ENCODE measurements at places on chromosomes 5 and 9.

- no peak for DNase-seq
Observed at GRCh38 chr5:179382486-179382885, 37.2 kb upstream of the ADAMTS2 start.

GRCh38 chr9:70534471-70534870 is 120.0 kb upstream of the KLF9 start:
- DNase-seq: no peak

DNA sequence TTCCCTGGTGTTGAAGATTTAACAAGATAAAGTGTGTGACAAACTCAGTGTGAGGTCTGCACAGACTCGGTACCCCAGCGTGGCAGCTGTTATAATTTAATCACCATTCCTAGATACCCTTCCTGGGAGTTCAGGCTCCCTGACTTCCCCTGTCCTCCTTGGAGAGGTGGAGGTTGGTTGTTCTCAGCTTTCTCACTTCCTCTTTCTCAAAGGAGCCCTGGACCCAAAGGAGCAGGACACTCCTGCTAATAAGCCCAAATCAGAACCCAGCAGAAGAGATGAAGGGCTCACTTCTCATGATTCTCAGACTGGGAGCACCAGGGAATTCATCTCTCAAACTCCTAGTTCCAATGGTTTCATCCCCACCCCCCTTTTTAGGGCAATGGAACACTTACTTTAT is 58.2 kb downstream of the GTF3C4 start:
- no peak for DNase-seq

GRCh38 chr9:114804505-114804904 is 1.3 kb downstream of the TNFSF15 start:
- DNase-seq: no peak

DNA sequence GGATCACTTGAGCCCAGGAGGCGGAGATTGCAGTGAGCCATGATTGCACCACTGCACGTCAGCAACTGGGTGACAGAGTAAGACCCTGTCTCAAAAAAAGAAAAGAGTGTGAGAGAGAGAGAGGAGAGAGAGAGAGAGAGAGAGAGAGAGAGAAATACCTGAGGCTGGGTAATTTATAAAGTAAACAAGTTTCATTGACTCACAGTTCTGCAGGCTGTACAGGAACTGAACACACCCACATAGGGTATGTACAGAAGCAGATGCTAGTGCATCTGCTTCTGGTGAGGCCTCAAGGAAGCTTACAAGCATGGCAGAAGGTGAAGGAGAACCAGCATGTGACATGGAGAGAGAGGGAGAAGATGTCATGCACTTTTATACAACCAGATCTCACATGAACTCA is 46.4 kb upstream of the CHD1 start:
- no peak for DNase-seq

GRCh38 chr5:83844449-83845068 is 123.9 kb upstream of the HAPLN1 start:
- no peak for DNase-seq

DNA sequence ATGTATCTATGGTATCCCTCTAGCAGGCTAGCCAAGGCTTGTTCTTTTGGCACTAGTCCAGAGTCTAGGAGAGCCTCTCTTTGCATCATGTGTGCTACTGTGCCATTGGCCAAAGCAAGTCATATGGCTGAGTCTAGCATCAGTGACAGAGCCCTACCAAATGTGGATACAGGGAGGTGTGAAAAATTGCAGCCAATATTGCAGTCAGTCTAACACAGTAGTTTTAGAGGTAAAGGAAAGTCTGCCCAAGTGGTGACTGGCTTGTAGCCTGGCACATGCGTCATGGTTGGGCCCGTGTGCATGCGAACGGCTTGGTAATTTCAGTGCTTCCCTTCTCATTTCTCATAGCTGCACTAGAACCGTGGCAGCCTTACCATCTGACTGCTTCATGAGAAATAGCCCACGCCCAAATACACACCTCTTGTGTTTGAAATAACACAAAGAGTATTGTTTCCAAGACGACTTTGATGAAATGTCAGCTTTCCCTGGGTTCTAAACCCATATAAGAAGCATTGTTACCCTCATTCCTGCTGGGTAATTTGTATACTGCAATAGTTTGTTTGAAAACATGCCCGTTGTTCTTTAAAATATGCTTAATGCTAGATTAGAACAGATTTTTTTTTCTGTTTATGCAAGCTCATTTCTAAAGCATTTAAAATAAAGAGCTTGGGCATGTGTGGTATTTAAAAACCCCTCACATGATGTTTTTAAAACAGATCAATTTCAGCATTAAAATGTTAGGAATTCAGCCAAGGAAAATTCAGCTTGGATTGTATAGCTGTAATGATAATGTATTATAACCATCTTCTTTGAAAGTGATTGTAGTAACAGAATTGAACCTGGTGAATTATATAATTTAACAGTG is 113.2 kb downstream of the TLE4 start:
- DNase-seq: no peak

- no peak for DNase-seq
Observed at GRCh38 chr9:131633491-131634031, 88.2 kb downstream of the PRRT1B start.

DNA sequence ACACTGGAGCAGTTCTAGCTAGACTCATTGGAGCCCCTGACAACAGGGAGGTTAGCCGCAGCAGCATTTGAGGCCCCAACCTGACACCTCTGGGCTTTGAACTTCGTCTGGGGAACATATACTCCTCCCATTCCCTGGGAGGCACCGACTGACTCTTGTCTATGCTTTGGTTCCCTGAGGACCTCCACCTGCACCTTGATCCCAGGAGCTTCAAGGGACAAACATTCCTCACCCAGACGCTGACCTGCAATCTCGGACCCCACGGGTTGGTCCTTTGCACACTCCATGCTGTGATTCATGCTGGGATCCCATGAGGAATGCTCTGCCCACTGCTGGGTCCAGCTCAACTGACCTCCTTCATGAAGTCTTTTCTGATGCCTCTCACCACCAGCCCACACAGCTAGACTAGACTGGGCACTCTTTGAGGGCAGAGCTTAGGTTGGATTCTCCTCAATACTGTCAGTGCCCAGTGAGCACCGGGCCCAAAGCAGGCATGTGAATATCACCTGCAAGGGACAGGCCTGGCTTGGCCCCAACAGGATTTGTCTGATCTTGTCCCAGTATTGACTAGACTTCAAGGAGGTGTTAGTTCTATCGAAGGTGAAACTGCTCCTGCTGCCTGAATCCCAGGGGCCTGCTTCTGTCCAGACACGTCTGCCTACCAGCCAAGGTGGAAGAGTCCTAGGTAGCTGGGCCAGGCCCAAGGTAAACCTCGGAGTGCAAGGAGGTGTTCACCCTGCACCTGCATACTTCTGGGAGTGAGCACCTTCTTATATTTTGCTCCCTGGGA is 51.8 kb upstream of the ZBTB43 start:
- DNase-seq: no peak

DNA sequence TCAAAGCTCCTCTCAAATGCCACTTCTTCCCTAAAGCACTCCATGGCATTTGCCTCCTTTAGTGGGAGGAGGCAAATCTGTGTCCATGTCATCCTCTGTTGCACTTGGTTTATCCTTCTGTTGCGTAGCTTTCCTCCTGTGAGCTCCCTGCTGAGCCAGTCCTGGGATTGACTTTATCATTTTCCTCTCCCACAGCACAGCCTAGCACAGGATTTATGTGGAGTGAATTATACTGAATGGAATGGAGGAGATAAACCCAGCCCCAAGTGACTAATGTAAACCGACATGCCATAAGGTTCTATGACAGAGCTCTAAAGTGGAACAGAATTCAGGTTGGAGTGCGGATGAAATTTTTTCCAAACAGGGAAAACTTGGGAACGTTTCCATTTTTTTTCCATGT is 26.4 kb upstream of the TOMM5 start:
- DNase-seq: no peak

- no peak for DNase-seq
Observed at GRCh38 chr5:180532268-180532667, 38.1 kb downstream of the CNOT6 start.

- DNase-seq: no peak
Observed at GRCh38 chr9:110426052-110426709, 88.5 kb upstream of the TXNDC8 start.

- no peak for DNase-seq
Observed at GRCh38 chr9:69122549-69123141, 51.4 kb upstream of the TJP2 start.

DNA sequence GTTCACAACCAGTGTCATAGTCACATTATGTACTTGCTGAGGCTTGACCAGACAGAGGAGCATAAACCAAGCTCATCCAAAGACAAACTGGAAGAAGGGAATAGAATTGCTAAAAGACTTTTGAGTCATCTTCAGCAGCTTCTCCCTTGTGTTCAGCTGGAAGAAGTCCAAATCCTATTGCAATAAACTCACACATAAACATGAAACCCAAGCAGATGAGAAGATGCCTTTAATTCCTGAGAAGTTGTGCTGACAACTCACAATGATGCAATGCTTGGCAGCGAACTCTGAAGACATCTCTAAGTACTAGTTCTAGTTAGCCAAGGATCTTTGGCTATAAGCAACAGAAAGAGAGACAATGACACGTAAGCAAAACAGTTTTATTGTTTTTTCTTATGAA is 642.1 kb downstream of the KCTD16 start:
- DNase-seq: no peak

DNA sequence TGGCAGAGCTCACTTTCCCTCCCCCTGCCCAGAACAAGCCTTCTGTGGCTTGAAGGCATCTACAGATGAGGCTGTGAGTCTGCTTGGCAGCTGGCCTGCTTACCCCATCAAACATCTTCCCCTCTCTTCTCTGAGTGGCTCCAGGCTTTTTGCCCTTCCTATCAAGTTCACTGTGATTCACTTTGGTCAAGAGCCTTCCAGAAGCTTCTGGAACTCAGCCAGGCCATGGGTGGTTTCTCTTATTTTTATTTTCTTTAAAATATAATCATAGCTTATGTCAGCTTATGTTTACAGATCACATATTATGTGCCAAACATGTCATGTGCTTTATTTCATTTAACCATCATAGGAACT is 267.0 kb downstream of the SEC61B start:
- DNase-seq: no peak

GRCh38 chr9:97842960-97843359 is 10.1 kb upstream of the FOXE1 start:
- no peak for DNase-seq

- no peak for DNase-seq
Observed at GRCh38 chr9:6439051-6439703, 26.2 kb downstream of the UHRF2 start.

- DNase-seq: no peak
Observed at GRCh38 chr5:131857388-131857787, 60.6 kb upstream of the FNIP1 start.

DNA sequence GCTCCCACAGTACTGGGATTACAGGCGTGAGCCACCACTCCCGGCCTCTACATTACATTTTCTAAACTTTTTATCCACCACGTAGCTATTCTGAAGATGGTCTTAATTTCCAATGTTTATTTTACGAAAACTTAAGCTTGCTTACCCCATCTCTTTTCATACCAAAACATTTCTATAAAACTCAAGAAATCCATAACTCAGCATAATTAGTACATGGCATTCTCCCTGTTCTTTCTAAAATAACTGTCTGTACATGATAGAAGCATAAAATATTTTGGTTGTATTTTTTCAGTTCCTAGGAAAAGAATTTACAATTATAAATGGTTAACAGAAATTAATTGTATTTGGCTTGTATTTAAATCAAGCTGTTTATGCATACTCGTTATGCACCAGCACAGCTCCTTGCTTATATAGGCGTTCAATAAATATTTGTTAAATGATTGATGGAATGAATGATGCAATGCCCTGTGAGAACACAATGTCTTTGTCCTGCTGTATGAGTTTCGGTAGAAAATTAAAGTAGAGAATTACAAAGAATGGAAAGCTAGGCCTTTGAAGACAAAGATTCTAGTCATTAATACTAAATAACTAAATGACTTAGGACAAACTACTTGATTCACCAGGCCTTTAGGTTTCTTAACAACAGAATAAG is 384.2 kb downstream of the EFNA5 start:
- DNase-seq: no peak

GRCh38 chr9:14260101-14260500 is 53.8 kb downstream of the NFIB start:
- DNase-seq: no peak

- DNase-seq: no peak
Observed at GRCh38 chr5:173201636-173202265, 33.3 kb downstream of the NKX2-5 start.

- no peak for DNase-seq
Observed at GRCh38 chr9:117088786-117089185, 326.1 kb downstream of the ASTN2 start.

DNA sequence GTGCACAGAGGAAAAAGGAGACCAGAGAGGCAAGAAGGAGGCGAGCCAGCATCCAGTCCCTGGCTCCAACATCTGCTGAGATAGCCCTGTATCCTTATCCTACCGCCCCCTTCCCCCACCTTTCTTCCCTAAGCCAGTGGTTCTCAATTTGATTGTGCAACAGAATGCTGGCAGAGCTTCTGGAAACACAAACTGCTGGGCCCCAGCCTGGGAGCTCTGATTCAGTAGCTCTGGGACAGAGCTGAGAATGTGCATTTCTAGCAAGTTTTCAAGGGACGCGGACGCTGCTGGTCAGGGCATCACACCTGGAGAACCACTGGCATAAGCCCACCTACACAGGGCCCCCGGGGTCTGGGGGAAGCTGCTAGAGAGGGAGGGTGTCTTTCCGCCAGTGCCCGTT is 21.1 kb downstream of the AK8 start:
- DNase-seq: no peak

DNA sequence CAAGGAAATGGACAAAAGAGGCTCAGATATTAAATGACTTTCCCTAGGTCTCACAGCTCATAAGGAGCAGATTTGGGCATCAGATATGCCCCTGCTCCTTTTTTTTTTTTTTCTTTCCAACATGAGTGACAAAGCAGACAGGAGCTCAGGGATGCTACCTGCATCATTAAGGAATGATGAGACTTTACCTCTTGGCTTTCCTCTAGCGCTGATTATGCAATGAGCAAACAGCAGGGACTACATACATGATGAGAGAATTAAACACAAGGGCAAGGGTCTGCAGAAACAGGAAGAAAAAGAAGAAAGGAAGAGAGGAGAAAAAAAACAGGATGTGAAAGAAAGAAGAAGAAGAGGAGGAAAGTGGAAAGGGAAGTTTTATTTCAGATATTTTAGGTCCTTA is 179.9 kb downstream of the PPP2R2B start:
- no peak for DNase-seq

DNA sequence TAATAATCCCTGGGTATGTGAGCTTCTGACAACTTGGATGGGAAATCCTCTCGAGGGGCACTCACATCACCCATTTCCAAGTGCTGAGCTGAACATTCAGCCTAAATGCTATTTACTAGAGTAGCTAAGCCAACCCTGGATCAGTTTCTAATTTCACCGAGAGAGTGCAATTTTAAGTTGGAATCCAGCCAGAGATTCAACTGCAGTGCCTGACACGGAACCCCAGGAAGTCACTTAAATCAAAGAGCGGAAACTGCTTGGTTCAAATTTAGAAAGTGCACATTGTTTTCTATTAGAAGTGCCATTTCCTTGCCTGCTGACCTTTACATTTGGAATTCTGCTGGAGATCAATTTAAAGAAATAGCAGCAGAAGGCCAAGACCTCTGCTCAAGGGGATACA is 8.8 kb downstream of the SPRY4 start:
- no peak for DNase-seq

GRCh38 chr5:21806943-21807342 is 1046.2 kb downstream of the CDH12 start:
- DNase-seq: no peak
